ENCODE measurements at places on chromosomes 3 and 15.

- DNase-seq = no peak
Observed at GRCh38 chr15:91050128-91050455, 27.7 kb upstream of the VPS33B start.

DNA sequence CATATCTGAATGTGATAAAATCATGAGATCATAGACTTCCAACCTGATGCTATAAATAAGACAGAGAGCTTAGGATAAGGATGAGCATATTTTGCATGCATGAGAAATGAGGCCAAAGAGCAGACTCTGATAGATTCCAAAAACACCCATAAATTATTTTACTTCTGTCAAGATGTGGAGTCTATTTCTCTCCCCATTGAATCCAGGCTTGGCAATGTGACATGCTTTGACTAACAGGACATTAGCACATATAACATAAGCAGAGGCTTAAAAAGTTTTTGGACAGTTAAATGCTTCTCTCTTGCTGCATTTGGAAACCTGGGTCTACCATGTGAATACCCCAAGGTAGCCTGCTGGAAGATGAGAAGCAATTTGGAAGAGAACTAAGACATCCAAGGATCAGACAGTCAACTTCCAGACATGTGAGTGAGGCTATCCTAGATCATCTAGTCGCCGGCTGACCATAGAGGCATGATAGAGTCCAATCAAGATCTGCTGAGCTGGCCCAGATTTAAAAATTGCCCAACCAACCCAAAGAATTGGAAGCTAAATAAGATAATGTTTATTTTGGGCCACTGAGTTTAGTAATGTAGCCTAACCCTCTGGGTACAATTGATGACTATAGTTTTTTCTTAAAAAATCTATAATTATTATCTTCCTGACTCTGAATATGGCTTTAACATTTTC lies 30.3 kb downstream of the MYLK start:
- DNase-seq = no peak

- no peak for DNase-seq
Observed at GRCh38 chr3:64223791-64224745, 1.2 kb downstream of the PRICKLE2 start.

DNA sequence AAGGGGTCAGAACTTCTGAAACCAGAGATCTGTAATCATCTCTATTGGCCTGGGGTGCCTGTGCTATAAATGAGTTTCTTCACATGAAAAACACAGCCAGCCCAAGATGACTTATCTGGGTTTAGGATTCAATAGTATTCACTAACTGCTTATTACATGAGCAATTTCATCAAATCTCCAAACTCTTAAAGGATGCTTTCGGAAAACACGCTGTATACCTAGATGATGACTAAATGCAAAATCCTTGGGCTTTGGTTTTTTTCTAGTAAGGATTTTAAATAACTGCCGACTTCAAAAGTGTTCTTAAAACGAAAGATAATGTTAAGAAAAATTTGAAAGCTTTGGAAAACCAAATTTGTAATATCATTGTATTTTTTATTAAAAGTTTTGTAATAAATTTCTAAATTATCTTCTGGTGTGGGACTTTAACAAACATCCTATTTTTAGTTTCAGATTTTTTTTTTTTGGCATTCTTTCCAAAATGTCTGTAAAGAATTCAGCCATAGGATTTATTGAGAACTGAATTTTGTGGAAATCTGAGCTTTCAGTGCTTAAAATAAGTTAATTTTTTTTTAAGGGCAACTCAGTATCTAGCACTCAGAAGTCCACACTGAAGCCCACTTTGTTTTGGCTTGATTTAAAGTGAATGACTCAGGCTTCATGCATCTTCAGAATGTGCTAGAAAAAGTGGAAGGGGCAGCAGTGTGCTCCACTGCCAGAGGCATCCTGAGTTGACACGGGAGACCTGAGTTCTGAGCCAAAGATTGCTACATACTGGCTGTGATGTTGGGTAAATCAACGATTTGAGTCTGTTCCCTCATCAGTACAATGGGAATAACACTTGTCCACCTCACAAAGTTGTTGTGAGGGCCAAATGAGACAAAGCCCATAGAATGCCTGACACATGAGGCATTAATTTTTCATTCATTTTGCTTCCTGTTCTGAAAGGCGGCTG lies 18.7 kb downstream of the TMEM43 start:
- DNase-seq = no peak

DNA sequence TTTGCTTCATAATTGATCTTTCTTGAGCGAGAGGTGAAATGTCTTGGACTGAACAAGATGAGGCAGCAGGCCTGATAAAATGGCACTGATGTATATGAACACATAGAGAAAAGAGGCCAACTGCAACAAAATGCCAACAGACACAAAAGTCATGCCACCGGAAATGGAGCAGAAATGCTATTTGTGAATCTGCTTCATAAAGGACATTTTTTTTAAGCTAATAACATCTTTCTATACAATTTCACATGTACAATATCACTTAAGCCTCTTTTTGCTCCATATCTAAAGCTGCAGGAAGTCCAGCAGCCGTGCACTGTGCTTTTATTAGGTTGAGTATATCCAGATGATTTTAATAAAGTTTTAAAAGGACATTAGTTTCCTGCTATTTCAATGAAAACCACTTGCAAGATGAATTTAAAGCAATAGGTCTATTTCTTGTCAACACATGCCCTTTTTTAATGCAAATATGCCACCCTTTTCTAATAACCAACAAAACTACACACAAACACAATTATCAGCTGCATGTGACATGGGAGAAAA lies 169.2 kb upstream of the ADAMTS9 start:
- DNase-seq = no peak

DNA sequence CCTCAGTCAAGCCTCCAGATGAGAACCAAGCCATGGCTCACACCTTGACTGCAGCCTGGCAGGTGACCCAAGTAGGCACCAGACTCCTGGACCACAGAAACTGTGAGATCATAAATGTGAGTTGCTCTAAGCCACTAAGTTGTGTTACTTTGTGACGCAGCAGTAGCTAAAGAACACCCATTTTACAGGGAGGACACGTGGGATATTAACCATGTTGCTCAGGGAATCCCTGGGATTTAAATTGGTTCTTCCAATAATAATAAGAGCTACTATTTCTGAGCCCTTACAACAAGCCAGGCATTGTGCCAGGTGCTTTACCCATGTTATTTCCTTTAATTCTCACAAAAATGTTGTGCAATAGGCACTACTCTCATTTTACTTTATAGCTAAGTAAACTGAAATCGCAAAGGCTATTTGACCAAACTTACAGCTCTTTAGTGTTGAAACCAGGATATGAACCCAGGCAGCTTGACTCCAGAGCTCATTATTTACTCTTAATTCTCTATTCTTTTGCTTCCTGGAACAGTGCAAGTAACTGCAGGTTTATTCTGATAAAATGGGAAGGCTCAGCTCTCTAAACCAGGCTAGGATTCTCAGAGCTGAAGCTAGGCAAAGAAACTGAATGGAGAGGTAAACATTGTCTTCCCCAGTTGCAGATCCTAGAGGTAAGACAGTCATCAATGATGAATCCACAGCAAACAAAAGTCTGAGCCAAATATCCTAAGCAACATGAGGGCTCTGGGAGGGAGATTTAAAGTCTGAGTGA lies 294.4 kb downstream of the KBTBD8 start:
- no peak for DNase-seq

GRCh38 chr15:84782346-84782745 lies 34.0 kb downstream of the ZNF592 start:
- no peak for DNase-seq

DNA sequence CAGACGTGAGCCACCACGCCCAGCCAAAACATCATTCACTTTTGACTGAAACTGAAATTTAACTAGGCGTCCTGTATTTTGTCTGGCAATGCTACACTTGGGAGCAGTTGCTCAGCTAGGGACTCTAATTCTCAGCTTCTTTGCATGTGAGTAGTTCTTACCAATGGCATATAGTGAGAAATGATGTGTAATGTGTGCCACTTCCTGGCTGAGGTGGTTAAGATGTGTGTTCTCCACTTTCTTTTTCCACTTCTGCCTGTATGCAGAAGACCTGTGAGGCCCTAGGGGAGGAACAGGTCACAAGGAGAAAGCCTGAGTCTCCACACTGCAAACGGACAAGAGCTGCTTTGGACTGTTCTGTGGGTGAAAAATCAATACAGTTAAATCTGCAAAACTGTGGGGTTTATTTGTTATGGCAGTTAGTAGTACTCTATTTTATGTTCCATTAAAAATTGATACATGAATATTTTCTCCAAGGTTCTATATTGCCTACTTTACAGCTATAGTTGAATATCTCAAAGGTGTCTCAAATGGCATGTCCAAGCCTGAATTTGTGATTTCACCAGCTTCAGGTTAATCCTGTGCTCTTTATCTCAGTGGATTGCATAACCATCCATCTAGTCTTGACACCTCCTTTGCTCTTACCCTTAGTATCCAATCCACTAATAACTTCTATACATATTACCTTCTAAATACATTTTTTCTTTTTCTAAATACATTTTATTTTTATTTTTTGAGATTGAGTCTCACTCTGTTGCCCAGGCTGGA lies 59.3 kb downstream of the NR1D2 start:
- DNase-seq = no peak

- DNase-seq = no peak
Observed at GRCh38 chr3:37249294-37249693, 74.9 kb upstream of the LRRFIP2 start.

- DNase-seq = no peak
Observed at GRCh38 chr3:16319723-16320122, 54.7 kb downstream of the OXNAD1 start.

DNA sequence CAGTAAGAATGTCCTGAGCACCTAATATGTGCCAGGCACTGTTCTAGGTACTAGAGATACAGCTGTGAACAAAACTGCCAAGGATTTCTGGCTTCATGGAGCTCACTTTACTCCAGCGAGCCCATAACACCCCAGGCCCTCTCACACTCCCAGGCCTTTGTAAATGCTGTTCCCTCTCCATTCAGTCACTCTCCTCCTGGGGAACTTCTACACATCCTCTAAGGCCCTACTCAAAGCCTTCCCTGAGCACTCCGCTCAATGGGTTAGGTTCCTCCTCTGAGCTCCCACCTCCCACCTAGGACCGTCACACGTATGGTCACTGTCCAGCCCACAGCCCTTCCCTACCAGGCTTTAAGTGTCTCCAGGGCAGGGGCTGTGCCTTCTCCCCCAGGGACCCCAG lies 27.2 kb downstream of the SEMA7A start:
- no peak for DNase-seq

- no peak for DNase-seq
Observed at GRCh38 chr3:171150945-171151344, 124.4 kb upstream of the SLC2A2 start.

- no peak for DNase-seq
Observed at GRCh38 chr3:25707268-25707926, 42.7 kb upstream of the TOP2B start.

DNA sequence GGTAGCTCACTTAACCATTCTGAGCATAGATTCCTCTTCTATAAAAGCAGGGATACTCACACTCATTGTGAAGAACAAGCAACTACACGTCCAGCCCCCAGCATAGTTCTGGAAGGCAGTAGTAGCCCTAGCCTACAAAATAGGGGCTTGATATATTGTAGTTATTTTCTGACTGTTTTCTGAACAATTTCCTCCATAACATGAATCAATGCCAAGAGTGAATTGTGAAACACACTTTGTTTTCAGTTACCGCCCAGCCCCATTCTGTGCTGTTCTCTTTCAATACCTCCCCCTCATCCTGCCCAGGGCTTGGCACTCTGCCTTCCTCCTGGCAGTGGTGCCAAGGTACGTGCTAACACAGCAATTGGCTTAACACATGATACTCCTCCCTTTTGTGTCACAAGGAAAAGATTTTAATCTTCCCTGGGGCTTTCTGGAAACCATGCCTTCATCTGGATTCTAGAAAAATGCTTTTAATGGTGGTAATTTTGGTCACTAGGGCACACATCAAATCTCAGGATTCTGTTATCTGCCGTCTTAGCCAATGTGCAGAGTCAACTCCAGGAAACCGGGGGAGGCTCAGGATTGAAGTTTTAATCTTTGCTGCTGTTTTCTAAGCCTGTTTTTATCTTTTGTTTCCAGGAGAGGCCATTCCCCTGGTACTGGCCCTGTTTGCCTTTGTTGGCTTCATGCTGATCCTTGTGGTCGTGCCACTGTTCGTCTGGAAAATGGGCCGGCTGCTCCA lies 37.2 kb downstream of the IL20RB start:
- no peak for DNase-seq

- no peak for DNase-seq
Observed at GRCh38 chr3:134354612-134355251, 19.5 kb downstream of the AMOTL2 start.

DNA sequence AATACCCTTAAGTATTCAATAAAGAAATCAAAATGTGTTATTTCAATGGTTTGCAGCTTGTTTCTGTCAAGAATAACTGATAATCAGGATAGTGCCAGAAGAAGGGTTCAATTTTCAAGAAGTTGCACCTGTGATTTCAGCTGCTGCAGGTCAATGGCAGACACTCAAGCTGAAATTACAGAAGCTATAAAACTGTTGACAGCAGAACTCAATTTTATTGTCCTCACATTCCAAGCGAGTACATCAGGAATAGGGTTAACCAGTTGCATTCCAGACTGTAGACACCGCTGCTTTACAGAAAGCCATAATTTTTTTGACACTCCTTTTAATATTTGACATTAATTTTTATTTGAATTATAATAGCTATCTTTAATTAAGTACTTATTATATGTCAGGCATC lies 364.1 kb downstream of the CGGBP1 start:
- no peak for DNase-seq

GRCh38 chr3:144200004-144200403 lies 228.4 kb downstream of the DIPK2A start:
- DNase-seq = no peak

DNA sequence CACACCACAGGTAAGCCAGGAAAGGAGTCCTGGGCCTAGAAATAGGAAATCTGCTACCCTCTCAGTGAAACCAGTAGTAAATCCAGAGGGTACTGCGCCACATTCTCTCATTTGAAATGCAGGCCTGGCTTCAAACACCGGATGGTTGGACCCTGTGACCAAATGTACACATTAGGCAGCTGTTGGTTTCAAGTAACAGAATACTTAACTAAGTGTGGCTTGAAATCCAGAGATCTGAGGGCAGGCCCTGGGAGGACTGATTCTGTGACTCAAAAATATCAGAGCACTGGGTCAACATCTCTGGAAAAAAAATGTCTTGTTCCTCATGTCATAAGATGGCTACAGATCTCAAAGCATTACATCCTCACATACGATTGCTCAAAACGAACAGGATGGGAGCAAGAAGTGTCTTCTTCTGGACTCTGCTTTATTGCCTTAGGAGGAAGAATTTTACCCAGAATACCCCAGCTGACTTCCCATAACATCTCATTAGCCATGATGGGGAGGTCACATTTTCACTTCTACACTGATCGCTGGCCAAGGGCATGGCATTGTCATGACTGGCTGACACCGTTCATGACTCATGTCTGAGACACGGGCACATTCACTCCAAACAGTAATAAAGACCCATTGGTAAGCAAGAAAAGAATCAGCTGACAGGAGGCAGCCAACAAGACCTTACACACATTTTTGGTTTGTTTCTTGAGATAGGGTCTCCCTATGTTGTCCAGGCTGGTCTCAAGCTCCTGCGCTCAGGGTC lies 166.0 kb downstream of the ARRDC4 start:
- no peak for DNase-seq

DNA sequence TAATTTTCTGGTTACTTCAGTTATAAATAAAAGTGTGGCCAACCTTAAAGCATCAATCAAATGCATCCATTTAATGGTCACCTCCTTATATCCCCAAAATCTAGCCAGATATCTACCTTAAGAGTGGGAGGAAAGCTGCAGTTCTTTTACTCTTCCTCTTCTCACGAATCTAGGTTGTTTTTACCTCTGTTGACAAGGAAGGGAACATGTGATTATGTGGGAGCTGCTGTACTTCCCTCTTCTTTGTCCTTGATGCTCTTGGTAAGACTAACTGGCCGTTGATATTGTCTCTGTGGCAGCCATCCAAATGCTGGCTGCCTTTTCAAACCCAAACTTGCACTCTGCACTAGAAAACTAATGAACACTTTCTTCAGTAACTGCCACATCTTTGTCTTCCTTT lies 275.3 kb upstream of the CADM2 start:
- no peak for DNase-seq
